ENCODE measurements at places on chromosomes 2 and 18. TPM values are rescaled to one million over a fixed set of nuclear protein-coding genes. Genes with fewer than 3 reads are reported as not detected.

GRCh38 chr2:108450863-108451262 lies 1.9 kb downstream of the GCC2 start:
- no peak for DNase-seq
- peaks cover 5% of the 10 kb centered on the region for H3K36me3 ChIP-seq
- H3K4me1 ChIP-seq = no peaks in the 10 kb centered on the region
- no peak overlapping the region for H3K4me3 ChIP-seq
- no peaks in the 10 kb centered on the region for H3K27me3 ChIP-seq

The TMEM178A gene
- total RNA-seq = 0.38 TPM

DNA sequence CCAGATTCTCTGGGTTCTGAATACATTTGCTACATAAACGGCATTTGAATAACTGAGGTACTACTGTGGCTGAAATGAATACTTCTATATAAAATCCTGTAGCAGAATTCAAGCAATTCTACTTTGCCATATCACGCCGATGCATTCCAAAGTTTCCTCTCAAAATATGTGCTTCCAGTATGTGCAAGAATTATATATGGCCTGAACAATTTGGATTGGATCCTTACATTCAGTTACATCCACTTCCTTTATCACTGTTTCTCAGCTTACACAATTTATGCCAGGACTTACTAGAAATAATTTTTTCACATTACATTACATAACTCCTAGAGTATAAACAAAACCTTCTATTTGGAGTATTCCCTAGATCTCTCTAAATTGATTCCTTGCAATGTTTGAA lies 46.3 kb upstream of the STAT4 start:
- H3K27me3 ChIP-seq = no peaks in the 10 kb centered on the region
- H3K27ac ChIP-seq = no peak overlapping the region
- no peak overlapping the region for H3K4me3 ChIP-seq
- no peaks in the 10 kb centered on the region for H3K36me3 ChIP-seq

GRCh38 chr18:63091671-63092364 lies 227.8 kb downstream of the BCL2 start:
- H3K4me3 ChIP-seq = no peak overlapping the region
- H3K36me3 ChIP-seq = no peaks in the 10 kb centered on the region
- DNase-seq = no peak
- H3K27ac ChIP-seq = no peak overlapping the region

DNA sequence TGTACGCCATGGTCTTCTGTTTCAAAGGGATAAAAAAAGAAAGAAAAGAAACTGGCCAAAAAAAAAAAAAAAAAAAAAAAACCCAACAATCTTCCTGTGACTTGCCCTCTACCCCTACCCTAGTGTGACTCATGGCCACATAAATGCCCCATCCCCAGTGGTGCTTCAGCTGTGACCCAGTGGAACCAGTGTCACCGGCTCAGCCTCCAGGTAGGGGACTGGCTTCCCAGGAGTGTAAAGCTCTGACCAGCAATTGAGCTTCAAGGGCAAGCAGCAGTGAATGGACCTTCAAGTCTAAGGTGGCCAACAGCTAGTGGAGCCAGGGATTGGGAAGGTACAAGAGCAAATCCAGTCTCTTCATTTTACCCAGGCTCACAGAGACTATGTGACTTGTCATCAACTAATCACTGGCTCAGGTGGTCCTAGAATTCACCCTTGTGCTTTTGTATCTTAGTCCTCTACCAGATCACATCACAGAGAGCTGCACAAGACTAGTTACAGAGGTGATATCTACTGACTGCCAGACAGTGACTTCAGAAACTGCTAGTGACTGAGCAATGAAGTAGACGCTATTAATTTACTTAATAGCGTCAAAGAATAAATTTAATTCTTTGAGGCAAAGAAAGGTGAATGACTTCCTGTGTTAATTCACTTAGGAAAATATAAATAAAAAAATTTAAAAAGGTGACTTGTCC lies 1.3 kb upstream of the TGFBRAP1 start:
- H3K27ac ChIP-seq = peak overlapping the region; percentile 88
- no peaks in the 10 kb centered on the region for H3K36me3 ChIP-seq
- H3K4me3 ChIP-seq = no peak overlapping the region
- peaks cover 35% of the 10 kb centered on the region for H3K4me1 ChIP-seq
- H3K27me3 ChIP-seq = no peaks in the 10 kb centered on the region
- DNase-seq = no peak

GRCh38 chr2:129004485-129004884 lies 685.8 kb upstream of the HS6ST1 start:
- no peaks in the 10 kb centered on the region for H3K36me3 ChIP-seq
- no peak overlapping the region for H3K27ac ChIP-seq
- H3K4me1 ChIP-seq = peaks cover 17% of the 10 kb centered on the region
- DNase-seq = no peak
- no peaks in the 10 kb centered on the region for H3K27me3 ChIP-seq

The SPATS2L gene
- total RNA-seq = 59.3 TPM

- DNase-seq = no peak
- H3K4me1 ChIP-seq = no peaks in the 10 kb centered on the region
- H3K27me3 ChIP-seq = no peaks in the 10 kb centered on the region
- no peak overlapping the region for H3K4me3 ChIP-seq
Measured at GRCh38 chr2:223034221-223034975, 17.6 kb upstream of the KCNE4 start.

- no peak overlapping the region for H3K27ac ChIP-seq
- no peaks in the 10 kb centered on the region for H3K4me1 ChIP-seq
- no peak overlapping the region for H3K4me3 ChIP-seq
- no peak for DNase-seq
- peaks cover 3% of the 10 kb centered on the region for H3K27me3 ChIP-seq
Measured at GRCh38 chr2:26414311-26414710, 12.6 kb downstream of the DRC1 start.

- no peaks in the 10 kb centered on the region for H3K36me3 ChIP-seq
- peak overlapping the region; percentile 42 for H3K27ac ChIP-seq
- DNase-seq = no peak
- no peaks in the 10 kb centered on the region for H3K27me3 ChIP-seq
Measured at GRCh38 chr2:62471816-62472215, 34.2 kb downstream of the TMEM17 start.

DNA sequence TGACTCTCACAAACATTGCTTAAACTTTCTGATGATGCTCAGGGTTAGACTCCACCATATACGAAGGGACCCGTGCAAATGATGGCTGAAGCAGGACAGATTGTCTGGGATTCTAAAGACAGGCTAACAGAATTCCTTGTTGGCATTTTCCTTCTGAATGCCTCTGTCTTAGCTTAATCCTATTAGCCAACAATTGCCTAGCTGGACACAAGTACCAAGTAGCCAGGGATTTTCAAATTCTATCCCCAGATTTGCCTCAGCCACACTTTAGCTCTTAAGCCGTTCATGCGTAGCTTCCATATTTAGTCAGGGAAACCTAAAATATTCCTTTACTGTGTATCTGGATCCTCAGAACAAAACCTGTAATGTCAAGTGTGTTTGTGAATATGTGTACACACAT lies 40.0 kb downstream of the COL4A3 start:
- H3K4me3 ChIP-seq = no peak overlapping the region
- DNase-seq = no peak
- H3K4me1 ChIP-seq = no peaks in the 10 kb centered on the region
- no peaks in the 10 kb centered on the region for H3K36me3 ChIP-seq

DNA sequence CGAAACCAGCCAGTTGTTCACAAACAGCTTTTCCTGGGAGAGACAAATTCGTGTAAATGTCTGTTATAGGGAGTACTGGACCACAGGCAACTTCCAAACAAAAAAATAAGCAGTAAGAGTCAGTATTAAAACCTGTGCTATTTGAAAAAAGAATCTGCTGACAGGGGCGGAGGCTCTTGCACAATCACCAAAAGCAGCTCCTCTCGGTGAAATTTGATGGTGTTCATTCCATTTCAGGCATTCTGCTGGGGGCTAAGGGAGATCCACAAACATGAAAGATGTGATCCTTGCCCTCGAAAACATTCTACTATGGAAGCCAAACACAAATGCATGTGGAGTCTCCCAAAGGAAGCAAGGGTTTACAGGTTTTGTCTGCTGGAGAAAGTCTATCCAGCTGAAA lies 45.0 kb downstream of the TFCP2L1 start:
- DNase-seq = no peak
- peaks cover 100% of the 10 kb centered on the region for H3K36me3 ChIP-seq
- peaks cover 3% of the 10 kb centered on the region for H3K4me1 ChIP-seq
- peaks cover 1% of the 10 kb centered on the region for H3K27me3 ChIP-seq
- H3K4me3 ChIP-seq = no peak overlapping the region

- DNase-seq = no peak
- peaks cover 100% of the 10 kb centered on the region for H3K36me3 ChIP-seq
- no peaks in the 10 kb centered on the region for H3K27me3 ChIP-seq
- no peak overlapping the region for H3K27ac ChIP-seq
- no peak overlapping the region for H3K4me3 ChIP-seq
Measured at GRCh38 chr18:23532848-23533247, 29.5 kb downstream of the RMC1 start.

DNA sequence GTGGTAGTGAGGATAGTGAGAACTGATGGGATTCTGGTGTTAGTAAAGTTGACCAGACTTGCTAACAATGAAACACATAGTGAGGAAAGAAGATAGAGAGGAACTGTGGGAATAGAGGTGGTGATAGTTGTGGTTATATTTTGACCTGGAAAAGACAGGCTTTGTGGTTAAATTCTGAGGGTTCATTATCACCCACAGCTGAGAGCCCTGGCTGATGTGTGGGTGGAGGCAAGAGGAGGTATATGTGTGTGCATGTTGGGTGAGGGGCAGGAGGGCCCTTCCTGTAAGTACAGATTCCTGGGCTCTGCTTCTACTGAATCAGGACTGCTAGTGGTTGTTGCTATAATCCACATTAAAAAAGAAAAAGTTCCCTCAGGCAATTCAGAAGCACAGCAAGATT lies 26.2 kb upstream of the TMEM163 start:
- no peaks in the 10 kb centered on the region for H3K4me1 ChIP-seq
- no peak overlapping the region for H3K4me3 ChIP-seq
- no peak for DNase-seq
- H3K27ac ChIP-seq = no peak overlapping the region

DNA sequence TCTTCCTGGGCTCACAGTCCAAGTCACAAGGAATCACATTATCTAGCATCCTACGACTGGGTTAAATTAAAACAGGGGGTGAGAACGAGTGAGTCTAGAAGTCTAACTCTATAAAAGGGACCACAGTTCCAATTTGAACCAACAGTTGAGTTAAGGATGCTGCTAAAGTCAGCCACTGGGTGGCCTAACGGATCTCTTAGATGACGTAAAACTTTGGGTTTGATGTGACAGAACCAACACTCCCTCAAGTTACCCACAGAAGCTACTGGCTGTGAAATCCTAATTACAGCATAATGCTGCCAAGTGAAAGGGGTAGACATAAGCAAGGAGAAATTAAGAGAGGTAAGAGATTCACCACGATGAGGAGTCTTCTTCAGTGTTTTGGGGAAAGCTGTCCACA lies 32.7 kb upstream of the RUFY4 start:
- no peaks in the 10 kb centered on the region for H3K36me3 ChIP-seq
- H3K27me3 ChIP-seq = no peaks in the 10 kb centered on the region
- no peak for DNase-seq
- H3K27ac ChIP-seq = no peak overlapping the region

- DNase-seq = no peak
- no peaks in the 10 kb centered on the region for H3K27me3 ChIP-seq
- no peak overlapping the region for H3K4me3 ChIP-seq
- no peaks in the 10 kb centered on the region for H3K36me3 ChIP-seq
- no peaks in the 10 kb centered on the region for H3K4me1 ChIP-seq
- H3K27ac ChIP-seq = no peak overlapping the region
Measured at GRCh38 chr18:78812067-78812466, 167.6 kb upstream of the SALL3 start.
